Pulmonary artery endothelial cell (primary cell): ENCODE measurements at places on chromosomes 13 and 19.

- DNase-seq, result peak; percentile 8
Observed at GRCh38 chr19:50252111-50252886, 48.9 kb downstream of the MYH14 start.

DNA sequence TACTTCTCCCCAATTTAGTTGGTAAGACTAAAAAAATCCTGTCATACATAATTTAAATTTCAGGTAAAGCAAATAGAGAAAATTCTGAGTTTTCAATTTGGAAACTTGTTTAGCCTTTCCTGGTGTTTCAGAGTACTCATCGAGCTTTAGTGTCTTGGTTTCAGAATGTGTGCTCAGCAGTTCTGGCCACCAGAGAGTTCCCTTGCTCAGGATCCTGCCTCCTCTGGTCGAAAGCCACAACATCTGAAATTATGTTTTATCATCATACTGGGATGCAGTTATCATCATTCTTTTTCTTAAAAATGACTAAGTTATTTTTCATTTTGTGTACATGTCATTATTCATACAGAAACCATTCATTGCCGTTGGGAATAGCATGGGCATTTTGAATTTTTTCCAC, 263.2 kb upstream of the SPRY2 start:
- no peak for DNase-seq

GRCh38 chr13:30908416-30908980, 2.4 kb downstream of the MEDAG start:
- no peak for DNase-seq

- no peak for DNase-seq
Observed at GRCh38 chr13:99614465-99614885, 113.2 kb downstream of the TM9SF2 start.

DNA sequence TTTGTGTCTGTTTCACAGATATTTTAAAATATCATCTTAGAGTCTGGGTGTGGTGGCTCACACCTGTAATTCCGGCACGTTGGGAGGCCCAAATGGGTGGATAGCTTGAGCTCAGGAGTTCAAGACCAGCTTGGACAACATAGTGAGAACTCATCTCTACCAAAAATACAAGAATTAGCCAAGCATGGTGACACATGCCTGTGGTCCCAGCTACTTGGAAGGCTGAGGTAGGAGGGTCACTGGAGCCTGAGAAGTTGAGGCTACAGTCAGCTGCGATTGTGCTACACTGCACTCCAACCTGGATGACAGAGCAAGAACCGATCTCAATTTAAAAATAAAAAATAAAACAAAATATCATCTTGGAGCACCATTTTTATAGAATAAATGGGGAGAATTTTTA, 1247.6 kb upstream of the MIR17HG start:
- no peak for DNase-seq

DNA sequence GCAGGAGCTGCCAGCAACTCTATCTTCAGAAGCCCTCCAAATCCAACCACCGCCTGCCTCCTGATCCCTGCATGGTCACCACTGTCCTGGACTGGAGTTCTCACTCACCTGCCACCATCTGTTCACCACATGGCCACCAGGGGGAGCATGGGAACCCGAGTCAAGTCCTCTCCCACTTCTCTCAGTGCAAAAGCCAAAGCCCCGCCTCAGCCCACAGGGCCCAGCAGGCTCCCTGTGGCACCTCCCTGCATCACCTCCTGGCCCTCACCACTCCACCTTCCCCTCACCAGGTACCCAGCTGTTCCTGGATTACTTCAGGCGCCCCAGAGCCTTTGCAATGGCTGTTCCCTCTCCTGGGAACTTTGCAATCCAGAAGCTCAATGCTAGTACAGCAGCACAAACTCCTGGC, 5.3 kb downstream of the DHPS start:
- no peak for DNase-seq

GRCh38 chr19:40335855-40336600, 12.2 kb downstream of the C19orf47 start:
- DNase-seq, result no peak

DNA sequence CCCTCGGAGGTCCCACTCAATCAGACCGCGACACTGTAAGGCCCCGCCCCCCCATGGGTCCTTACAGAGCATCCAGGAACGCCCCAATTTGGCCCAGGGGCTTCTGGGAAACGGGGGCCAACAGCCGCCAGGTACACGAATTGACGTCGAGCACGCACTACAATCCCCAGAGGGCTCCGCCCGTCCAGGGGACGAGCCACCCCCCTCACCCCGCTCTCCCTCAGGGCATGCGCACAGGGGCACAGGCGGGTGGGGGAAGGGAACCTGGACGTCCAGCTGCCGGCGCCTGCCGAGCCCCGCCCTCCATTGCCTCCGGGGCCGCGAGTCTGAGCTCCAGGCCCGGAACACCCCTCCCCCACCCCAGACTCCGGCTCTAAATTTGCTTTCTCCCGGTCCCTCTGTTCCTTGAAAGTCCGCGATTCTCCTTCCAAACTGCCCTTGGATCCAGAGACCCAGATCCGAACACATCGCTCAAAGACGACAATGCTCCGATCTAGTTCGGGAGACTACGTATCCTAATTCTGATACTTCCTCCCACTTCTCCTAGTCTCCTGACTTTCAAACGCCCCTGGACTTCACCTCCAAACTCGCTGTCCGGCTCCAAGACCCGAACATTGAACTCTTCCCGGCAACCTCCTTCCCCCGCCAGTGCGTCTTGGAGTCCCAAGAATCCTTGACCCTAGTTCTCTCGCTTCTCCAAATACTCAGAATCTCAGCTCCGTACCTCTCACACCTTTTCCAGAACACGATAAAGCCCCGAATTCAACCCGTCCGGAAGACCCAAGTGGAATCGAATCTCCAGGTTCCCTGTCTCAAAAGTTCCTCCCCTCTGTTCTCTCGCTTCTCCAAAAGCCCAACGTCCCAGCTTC, 770 bp downstream of the SERTAD3 start:
- peak; percentile 98 for DNase-seq

- DNase-seq, result no peak
Observed at GRCh38 chr13:37869506-37869755, 141 bp downstream of the TRPC4 start.

GRCh38 chr19:41356984-41357739, 3.4 kb upstream of the TGFB1 start:
- DNase-seq, result no peak

DNA sequence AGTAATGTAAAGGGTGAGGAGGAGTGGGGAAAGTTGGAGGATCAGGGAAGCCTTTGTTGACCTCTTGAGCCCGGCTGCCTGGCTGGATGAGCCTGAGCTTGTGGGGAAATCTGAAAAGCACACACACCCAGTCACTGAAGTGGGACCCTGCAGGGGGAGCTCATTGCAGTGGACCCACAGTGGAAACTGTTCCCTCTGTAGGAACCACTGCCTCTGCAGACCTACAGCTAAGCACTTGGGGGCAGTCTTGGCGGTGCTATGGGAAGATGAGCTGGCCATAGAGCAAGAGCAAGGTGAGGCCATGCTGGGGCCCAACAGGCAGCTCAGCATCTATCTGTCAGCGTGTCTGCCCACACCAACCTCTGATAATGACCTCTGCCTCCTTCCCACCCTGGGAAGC, 294.8 kb downstream of the TSHZ3 start:
- DNase-seq, result no peak

- no peak for DNase-seq
Observed at GRCh38 chr13:90640976-90641375, 706.5 kb upstream of the MIR17HG start.

DNA sequence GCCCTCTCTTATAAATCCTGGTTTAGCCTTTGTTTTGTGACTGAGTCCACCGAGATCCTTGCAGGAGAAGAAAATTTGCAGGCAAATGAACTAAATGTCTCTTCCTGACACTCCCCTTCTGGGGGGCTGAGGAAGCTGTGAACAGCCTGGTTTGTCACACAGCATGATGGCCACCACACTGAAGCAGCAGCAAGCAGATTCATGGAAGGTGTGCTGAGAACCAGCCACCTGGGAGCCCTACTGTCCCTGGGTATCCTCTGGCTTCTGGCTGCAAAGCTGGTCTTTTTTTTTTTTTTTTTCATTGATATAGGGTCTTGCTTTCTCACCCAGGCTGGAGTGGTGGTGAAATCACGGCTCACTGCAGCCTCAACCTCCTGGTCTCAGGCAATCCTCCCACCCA, 11.2 kb downstream of the MRPS12 start:
- DNase-seq, result no peak

DNA sequence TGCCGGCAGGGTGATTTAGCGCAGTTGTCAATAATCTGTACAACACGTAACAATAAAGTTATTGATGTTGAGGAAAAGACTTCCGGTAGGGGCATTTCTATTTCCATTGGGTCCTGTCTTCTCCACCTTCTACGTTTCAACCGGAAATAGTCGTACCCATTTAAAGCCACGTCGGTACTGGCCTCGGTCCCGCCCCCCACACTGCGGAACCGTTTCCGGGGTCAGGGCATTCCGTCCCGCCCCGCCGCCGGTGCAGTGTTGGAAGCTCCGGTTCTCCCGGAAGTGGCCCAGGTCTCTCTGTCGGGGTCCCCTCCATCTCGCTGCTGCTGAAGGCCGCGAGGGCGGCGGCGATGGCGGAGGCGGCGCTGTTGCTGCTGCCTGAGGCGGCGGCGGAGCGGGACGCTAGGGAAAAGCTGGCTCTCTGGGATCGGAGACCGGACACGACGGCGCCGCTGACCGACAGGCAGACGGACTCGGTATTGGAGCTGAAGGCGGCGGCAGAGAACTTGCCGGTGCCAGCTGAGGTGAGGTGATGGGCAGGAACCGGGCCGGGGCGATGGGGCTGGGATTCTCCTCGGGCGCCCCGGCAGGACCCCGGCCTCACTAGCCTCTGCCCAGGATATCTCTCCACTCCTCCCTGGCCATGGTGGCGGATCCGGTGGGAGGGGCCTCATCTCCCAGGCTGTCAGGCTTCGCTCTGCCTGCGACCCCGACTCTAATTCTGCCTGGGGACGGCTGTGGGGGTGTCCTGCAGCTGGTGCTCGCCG, at the start of gene COG3:
Gene COG3, plus strand, starts transcription at position 253 of the 767 bp plus-strand sequence. Its CDS starts 98 bp downstream, at position 351.
- DNase-seq, result peak; percentile 92

- DNase-seq, result no peak
Observed at GRCh38 chr19:50843205-50843604, 9.8 kb upstream of the KLK15 start.
